ENCODE measurements at places on chromosomes 13 and 19. TPM values are rescaled to one million over a fixed set of nuclear protein-coding genes. Genes with fewer than 3 reads are reported as not detected.

DNA sequence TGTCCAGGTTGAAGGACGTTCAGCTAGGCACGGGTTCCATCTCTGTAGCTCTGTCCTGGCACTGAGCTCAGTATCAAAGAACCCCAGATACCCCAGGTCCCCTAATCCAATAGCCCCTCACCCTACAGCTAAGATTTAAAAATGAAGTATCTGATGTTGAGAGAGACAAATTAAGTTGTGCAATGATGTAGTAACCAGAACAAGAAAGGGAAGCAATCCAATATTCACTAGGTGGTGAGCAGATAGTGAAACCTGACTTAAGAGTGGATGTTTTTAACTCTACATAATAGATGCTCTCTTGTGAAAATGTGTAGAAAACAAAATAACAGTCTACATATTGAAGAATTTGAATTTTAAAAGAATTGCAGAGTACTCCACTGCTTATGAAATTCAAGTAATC lies 1.8 kb downstream of the ACOD1 start:
- no peak for DNase-seq

DNA sequence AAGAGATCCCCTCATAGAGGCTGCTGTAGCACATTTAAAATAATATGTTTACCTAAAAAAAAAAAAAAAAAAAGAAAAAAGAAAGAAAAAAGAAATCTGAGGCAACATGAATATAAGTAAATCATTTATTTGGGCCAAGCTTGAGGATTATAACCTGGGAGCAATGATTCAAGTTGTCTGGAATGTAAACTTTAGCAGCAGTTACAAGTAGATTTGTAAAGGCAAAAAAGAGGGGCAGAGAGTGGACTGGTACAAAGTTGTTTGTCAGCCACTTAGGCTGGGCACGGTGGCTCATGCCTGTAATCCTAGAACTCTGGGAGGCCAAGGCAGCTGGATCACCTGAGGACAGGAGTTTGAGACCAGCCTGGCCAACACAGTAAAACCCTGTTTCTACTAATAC lies 11.3 kb downstream of the ZNF43 start:
- no peak for DNase-seq

DNA sequence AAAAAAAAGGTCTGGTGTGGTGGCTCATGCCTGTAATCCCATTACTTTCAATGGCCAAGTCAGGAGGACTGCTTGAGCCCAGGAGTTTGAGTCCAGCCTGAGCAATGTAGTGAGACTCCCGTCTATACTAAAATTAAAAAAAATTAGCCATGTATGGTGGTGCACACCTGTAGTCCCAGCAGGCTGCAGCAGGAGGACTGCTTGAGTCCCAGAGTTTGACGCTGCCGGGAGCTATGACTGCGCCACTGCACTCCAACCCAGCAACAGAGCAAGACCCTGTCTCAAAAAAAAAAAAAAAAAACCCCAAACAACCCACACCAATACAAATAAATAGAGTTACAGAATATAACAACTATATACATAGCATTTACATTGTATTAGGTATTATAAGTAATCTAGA lies 65.7 kb downstream of the MICU2 start:
- no peak for DNase-seq

Gene NEK3
- 3.8 TPM for total RNA-seq

DNA sequence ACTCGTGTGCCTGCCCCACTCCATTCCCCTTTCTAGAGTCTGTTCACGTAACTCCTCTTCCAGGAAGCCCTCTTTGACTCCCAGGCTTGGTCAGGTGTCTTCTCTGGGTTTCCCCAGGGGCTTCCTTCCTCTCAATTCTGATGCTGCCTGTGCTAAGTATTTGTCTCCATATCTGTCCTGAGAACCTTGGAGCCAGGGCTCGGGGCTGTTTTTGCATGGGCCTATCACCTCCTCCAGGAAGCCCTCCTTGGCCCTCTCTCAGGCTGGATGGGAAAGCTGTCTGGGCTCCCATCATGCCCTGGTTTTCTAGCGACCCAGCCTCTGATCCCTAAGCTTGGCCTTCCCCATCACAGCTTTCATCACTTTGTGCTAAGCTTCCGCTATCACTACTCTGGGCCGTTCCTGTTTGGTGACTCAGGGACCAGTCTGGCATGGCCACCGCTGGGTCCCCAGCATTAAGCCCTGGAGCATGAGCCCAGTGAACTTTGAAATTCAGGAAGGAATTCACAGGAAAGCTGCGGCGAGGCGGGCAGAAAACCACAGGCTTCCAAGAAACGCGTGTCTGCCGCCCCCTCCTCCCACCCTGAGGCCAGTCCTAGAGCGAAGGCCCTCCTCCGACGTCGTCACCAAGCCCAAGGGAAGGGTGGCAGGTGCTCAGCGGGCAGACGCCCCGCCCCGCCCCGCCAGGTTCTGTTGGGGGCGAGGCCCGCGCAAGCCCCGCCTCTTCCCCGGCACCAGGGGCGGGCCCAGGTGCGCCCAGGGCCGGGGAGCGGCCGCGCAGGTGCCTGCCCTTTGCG lies 486 bp upstream of the SPINT2 start:
- DNase-seq, result peak; percentile 65

Gene NALCN
- 0.48 TPM for total RNA-seq

GRCh38 chr19:29187676-29188075 lies 25.3 kb downstream of the UQCRFS1 start:
- DNase-seq, result no peak

DNA sequence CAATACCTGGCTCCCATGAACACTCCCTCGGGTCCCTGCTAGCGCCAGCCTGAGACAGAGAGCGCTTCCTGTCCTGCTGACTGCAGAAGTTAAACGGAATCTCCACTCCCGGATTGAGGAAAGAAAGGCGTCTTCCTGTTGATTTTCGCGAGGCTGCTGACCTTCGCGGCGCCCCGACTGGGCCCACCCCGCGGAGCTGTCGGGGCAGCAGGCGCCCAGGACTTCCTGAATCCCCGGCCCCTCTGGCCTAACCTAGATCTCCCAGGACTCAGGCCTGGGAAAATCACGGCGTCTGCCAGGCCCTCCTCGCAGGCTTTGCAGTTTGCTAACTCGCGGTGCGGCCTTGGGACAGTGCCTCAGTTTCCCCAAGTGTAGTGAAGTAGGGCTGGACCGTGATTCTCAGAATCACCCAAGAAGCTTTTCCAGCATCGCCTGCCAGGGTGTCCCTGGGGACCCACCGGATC lies 108.8 kb downstream of the KCTD15 start:
- DNase-seq, result peak; percentile 55

- no peak for DNase-seq
These were observed 25.9 kb downstream of the COMP start for GRCh38 chr19:18765224-18765623.

Gene ZNF792
- 2.9 TPM for total RNA-seq

Gene CFAP97D2
- not detected for total RNA-seq

Gene C19orf85
- total RNA-seq, result not detected

DNA sequence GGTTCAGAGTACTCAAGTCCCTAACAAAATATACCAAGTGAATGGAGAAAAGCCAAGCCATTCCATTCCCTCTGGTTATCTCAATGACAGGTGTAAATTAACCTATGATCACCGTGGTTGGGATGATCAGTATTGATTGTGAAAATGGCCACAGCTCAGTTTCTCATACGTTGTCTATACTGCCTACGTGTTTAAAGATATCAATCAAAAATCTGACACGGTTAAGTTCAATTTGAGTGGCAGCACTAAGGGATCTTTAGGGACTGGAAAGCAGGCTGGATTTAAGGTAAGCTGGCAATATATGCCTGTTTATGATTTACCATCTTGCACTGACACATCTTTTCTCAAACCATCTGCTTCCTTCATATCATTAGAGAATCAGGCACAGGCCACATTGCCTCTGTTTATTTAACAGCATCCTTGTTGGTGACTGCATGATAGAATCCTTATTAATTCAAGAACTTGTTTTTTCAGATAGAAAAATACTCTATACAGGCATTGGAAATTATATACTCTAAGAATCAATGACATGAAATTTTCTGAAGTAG lies 907.9 kb downstream of the PCDH9 start:
- DNase-seq, result no peak

Gene CD70
- total RNA-seq, result 0.25 TPM

Gene KIR3DL2
- not detected for total RNA-seq

GRCh38 chr19:38031423-38031770 lies 124.4 kb downstream of the SIPA1L3 start:
- DNase-seq, result no peak

DNA sequence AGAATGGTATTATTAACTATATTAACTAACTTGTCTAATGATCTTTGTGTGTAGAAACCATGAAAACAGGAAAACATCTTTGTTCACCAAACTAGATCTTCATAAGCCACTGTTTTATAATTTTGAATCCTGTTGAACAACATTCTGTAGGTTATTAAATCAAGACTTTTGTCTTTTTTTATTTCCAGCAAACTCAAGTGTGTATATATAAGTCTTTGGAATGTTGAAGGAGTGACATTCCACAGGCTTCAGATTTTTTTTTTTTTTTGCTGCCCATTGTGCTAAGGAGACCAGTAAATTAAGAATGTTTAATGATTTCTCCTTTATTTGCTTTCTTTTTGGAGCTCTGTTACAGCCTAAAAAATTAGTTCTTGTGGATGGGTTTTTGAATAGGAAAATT lies 89.6 kb downstream of the LMO7 start:
- DNase-seq, result no peak

- DNase-seq, result no peak
These were observed 930.0 kb upstream of the SLITRK6 start for GRCh38 chr13:86729206-86729605.

- no peak for DNase-seq
These were observed 23.2 kb downstream of the RFX2 start for GRCh38 chr19:6087074-6087571.

- no peak for DNase-seq
These were observed 103.9 kb downstream of the GADD45B start for GRCh38 chr19:2579678-2580280.
